ENCODE measurements at places on chromosomes 16 and 17.
A peak's percentile ranks its signal among the peaks of the same experiment; 100 is the strongest.

DNA sequence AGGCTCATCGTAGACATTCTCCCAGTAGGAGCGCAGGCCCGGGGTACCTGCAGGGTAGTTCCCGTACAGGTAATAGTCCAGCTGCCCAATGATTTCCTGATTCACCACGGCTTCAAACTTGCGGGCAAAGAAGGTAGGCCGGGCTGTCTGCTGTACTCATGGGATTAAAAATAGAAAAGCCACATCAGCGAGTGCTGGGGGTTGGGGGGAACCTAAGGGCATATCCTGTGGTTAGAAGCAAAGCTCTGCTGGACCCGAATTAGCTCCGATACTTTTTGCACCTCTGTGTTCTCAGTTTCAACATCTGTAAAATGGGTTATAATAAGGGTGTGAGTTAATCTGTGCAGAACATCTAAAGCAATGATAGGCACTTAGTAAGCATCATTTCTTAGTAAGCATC lies 336.2 kb downstream of the XYLT1 start:
- no peak for DNase-seq

DNA sequence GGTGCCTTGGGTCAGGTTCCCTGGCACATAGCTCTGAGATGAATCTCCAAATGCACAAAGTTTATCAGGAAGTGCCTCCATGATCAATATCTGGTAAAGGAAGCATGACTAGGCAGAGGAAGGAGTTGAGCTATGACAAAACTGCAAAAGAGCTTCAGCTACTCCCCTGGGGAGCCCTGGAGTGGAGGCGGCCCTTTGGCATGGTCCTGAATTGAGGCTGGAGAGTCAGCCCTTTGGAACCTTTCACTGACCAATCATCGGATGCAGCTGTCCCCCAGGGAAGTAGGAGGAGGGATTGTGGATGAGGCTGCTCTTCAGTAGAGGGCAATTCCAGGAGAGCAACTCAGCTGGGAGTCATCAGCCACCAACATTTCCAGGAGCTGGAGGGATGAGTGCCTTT lies 46.1 kb upstream of the NLRP1 start:
- no peak for DNase-seq

- no peak for DNase-seq
Observed at GRCh38 chr17:70060415-70060814, 14.6 kb upstream of the KCNJ16 start.

- DNase-seq = no peak
Observed at GRCh38 chr17:57993471-57994365, 5.7 kb upstream of the VEZF1 start.

GRCh38 chr17:67620088-67620487 lies 97.6 kb upstream of the NOL11 start:
- no peak for DNase-seq

GRCh38 chr16:85515830-85516397 lies 97.2 kb upstream of the GSE1 start:
- no peak for DNase-seq

GRCh38 chr17:385836-386140 lies 33.2 kb upstream of the RPH3AL start:
- no peak for DNase-seq

DNA sequence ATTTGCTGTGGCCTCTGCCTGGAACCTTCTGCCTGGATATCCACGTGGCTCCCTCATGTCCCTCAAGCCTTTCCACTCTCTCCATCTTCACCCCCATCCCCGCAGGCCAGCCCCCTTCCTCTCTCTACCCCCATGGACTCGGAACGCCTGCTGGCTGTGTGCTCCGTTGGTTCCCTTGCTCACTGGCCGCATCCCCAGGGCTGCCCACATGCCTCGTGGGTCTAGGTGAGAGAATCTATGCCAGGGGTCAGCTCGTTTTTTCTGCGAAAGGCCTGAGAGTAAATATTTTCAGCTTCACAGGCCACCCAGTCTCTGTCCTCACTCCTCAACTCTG lies 12.0 kb downstream of the SLC5A10 start:
- no peak for DNase-seq

DNA sequence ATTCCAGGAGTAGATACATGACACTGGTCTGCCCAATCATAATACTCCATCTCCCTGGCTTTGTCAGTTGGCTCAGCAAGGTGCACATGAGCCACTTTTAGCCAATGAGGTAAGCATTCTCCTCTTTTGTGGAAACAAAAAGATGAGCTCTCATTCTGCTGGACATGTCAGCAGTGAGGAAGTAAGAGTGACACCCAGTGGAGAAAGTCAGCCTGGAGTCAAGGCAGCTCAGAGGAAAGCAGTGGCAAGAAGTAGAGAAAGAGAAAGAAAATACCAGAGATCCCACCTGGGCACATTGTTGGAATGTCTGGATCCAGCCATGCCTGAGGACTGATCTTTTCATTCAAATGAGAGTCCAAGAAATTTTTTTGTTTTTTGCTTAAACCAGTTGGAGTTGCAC lies 496.9 kb upstream of the C16orf82 start:
- DNase-seq = peak; percentile 7

GRCh38 chr17:82936768-82937171 lies 96.9 kb upstream of the ZNF750 start:
- DNase-seq = no peak

DNA sequence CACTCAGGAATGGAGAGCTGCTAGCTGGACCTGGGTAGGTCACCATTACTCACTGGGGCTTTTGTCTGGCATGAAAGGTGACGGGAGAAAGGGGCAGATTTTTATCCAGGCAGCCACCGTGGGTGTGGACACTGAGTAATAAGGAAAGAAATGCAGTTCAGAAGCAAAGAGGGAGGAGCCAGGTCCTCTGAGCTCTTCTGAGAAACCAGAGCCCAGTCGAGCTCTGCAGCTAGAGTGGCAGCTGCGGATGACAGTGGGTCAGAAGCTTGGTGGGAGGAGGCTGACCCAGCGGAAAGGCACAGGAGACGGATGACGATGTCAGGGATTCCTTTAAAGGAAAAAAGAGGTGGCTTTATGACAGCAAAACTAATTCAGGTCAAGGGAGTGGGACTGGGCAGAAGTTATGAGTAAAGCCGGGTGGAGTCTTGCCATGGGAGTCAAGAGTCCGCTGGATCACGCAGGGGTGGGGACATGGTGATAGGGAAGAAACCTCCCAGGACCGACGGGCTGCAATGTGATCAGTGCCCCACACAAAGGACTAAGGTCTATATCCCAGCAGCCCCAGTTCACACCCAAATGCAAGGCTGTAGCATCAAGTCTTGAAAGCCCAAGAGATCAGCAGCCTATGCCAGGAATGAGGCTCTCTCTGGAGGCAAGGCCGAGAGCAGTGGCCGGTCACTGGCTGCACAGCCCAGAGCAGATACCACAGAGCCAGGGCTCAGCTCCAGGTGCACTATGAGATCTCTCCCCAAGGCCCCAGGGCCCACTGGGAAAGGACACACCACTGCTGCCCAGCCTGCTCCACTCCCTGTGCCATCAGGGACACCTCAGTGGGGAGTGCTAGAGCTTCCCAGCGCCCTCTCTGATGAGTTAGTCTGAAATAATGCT lies 6.3 kb upstream of the MNT start:
- no peak for DNase-seq

DNA sequence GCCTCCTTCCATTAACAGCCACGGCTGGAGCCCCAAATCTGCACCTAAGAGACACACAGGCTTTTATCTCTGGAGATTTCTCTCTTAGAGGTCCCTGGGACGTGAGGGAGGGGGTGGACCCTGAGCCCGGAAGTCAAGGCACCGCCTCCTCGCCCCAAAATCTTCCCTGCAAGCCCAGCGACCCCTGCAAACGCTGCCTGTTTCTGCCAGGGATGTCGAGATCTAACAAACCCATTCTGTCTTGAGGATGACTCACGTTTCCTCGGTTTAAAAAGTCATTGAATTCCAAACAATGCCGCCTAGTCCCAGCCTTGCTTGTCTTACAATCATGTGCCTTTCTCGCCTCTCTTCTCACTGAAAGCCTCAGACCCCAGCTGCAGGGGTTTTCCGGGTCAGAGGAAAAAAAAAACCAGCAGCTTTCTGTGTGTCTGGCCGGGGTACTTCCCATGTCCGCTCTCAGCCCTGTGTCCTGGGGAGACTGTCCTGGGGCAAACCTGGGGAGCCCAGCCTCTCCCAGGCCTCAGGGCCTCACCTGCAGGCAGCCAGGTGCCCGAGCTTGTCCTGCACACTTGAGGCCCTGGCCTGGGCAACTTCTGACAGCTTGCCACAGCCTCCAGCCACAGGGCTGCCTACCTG lies 15.4 kb downstream of the ARL2BP start:
- no peak for DNase-seq

GRCh38 chr17:50180111-50180510 lies 14.3 kb downstream of the SGCA start:
- no peak for DNase-seq

DNA sequence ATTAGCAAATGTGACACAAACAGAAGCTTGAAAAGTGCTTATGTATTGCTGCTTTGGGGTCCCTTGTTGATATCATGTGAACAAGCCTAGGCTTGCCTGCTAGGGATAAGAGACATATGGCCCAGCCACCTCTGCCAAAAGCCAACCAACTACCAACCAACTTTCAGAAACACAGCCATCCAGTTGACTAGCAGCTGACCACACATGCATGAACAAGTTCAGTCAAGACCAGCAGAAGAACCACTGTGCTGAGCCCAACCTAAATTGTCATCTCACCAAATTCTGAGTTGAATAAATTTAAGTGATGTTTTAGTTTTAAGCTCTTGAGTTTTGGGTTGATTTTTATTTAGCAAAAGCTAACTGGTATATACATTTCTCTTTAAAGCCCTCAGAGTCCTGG lies 3.5 kb downstream of the ERN2 start:
- no peak for DNase-seq

DNA sequence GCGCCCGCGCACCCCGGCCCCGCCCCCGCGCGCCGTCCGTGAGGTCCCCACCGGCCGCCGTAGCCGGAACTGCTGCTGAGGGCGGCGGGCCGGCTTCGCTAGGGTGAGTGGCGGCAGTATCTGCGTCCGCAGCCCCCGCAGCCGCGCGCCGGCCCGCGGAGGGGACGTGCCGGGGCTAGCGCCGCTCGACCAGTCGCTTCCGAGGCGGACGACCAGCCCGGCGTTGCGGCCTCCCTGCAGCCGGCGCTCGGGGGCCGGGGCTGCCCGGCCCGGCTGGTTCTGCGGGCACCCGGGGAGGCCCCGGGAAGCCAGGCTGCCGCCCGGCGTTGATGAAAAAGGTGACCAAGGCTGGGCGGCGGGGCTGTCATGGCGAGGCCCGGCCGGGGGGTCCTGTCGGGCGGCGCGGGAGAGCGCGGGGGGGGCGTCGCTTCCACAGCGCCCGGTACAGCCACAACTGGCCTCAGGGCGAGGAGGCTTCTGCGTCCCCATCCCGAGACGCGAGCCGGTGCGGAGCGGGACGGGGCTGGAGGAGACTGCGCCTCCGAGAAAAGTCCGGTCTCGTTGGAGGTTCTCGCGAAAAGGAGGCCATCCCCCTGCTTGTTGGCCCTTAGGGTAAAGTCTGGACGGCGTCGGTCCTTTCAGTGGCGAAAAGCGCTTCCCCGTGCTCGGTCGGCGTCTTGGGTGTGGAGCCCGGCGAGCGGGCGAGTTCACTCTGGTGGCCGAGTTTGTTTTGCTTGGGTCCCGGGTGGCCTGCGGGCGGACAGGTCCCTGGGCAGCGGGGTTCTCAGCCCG lies at the start of gene CRAMP1:
Gene CRAMP1, plus strand, starts transcription at position 41 of the 792 bp plus-strand sequence. CDS start 2,280 bp downstream, outside the sequence.
- DNase-seq = no peak

- DNase-seq = no peak
Observed at GRCh38 chr17:50635732-50635981, 976 bp downstream of the ABCC3 start.

DNA sequence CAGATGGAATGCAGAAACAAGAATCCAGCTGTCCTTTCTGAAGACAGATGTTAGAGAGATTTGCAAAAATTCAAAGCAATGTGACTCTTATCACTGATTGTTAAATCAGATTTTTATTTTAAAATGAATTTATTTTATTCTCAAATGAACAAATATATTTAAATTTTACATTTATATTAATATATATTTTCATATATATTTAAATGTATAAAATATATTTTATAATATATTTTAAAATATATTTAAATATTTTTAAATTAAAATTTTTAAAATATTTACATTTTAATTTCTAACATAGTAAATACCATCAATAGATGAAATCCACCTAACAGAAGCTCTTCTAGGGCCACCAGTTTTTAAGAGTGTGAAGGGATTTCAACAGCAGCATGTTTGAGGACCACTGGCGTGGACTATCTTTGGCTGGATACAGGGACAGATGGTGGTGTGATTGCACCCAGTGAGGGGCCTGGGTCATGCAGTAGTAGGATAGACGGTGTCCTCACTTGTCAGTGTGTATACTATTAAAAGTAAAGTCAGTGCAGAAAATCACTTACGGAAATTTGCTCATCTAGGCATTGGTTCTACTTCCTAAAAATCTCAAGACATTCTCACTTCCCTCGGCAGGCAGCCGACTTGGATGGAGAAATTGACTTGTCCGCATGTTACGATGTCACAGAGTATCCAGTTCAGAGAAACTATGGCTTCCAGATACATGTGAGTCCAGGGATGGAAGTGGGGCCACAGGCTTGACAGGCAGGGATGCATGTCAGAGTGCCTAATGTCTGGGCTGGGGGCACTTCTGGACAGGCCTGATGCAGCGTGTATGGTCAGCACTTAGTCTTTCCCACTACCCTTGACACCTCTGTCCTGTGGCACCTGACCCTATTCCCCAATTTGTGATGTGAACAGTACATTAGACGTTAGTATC lies 56.3 kb downstream of the PLD6 start:
- no peak for DNase-seq

GRCh38 chr16:65752522-65752844 lies 614.0 kb upstream of the CDH5 start:
- DNase-seq = no peak
